ENCODE measurements at places on chromosomes 7 and 10.

GRCh38 chr7:46424934-46425333 lies 503.9 kb upstream of the IGFBP3 start:
- DNase-seq = no peak

GRCh38 chr10:78492424-78492823 lies 458.8 kb downstream of the RPS24 start:
- DNase-seq = no peak

DNA sequence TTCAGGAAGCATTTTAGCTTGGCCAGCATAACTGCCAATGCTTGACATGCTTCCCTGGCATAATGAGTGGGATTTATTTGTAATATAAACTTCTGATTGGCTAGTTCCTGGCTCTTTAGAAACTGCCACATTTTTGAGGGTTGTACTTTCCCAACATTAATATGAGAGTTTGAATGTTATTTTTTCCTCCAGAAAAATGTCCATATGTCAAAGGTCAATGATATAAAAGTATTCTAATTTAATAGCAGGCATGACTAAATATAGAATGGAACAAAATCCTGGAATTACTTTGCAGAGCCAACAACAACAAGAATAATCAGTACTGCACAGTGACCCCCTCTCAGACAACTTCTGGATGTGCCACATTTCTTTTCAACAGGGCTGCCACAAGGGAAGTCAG lies 352.6 kb downstream of the PRPF18 start:
- DNase-seq = no peak

DNA sequence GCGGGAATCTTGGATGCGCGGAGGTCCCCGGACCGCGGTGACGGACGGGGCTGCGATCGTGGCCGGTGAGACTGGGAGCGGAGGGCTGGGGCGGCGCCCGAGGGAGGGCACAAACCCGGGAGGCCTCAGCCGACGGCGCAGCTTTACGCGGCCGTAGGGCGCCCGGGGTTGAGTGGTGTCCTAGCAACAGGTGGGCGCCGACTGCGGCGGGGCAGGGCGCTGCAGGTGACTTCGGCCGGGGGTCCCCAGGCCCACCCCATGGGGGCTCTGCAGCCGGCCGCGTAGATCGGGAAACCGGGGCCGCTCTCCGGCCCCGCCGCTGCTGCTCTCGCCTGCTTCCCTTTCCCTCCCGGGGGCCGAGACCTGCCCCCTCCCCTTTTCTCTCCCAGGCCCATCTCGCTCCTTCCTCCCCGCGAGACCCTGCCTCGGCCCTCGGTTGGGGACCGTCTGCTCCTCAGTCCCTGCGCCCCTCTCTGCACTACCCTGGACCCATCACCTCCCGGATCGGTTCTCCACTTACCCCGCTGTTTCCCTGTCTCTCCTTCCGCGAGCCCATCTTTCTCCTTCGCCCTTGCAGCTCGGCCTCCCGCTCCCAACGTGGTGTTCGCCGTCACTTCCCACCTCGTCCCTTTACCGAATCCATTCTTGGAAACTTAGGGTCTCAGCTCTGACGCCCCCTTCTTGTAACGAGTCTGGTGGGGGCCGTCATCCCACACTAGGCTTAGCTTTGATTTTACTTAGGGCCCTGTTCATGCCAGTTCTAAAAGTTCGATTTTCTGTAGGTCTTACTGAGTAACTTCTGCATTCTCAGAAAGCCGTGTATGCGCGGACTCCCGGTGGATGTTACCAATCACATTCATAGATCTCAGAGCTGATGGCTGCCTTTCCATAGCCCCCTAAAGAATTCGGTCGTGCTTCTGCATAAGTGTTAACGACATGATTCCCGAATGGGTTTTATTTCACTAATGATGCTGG lies 18.5 kb upstream of the ACBD5 start:
- no peak for DNase-seq

- DNase-seq = peak; percentile 83
Observed at GRCh38 chr7:106598663-106599342, 62.2 kb downstream of the CCDC71L start.

DNA sequence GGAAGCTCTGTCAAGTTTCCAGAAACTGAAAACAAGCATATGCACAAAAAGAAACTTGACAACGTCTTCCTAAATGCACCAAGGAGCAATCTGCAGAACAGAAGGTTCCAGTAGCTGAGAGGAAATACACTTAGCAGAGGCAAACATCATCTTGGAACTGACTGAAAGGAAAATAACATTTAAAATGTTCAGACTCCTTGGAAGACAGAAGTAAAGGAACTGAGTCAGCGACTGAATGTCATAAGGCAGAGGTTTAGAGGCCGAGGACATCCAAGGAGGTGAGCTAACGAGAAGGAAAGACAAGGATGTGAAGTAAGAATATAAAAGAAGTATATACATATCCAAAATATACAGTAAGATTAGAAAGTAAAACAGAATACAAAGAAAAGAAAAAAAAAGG lies 24.1 kb downstream of the SEMA3D start:
- no peak for DNase-seq

GRCh38 chr10:13658871-13659685 lies 72.3 kb downstream of the PRPF18 start:
- DNase-seq = no peak

DNA sequence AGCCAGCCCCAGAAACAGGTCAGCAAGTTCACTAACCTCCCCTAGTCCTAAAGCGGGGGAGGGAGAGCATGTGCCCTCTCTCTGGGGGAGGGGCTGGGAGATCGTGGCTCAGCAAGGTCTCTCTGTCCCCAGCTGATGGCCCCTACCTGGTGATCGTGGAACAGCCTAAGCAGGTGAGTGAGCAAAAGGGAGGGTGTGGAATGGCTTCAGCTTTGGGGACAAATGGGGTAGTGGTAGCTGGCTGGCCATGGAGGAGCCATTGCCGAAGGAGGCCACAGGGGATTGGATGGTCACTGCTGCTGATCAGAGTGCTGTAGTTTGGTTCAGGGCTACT lies 779 bp downstream of the NFKB2 start:
- peak; percentile 32 for DNase-seq

DNA sequence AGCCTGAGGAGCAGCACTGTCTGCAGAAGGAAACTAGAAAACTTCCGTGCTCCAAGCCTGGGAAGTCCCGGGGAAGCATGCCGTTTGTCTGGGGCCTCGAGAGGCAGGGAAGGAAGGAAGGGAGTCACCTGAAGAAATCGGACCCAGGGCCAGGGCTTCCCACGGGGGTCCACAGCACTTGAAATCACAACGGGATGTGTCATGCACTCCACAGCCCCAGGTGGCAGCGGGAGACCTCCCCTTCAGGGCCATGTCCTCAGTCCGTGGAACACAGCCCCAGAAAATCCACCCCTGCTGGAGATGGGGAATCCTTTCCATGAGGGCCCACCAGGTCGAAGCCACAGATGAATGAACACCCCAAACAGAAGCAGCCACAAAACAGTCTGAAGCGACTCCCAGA lies 239.5 kb downstream of the MGMT start:
- DNase-seq = no peak

GRCh38 chr7:18407385-18407784 lies 88.2 kb upstream of the HDAC9 start:
- no peak for DNase-seq

DNA sequence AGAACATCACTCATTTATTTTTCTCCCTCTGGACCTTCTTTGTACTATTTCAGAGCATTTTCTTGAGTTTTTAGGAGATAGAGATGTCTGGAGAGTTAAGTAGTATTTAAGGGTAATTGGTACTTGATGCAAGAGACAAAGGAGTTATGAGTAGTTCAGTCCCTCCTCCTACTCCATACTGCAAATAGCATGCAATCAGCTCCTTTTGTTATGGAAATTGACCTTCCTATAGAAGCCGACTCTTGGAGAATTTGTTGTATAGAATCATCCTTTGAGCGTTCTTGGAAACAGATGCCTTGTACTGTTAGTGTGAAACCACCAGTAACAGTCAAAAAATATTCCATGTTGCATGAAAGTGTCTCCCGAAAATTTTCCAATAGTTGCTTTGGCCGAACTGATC lies 428.2 kb upstream of the GALNT17 start:
- no peak for DNase-seq

DNA sequence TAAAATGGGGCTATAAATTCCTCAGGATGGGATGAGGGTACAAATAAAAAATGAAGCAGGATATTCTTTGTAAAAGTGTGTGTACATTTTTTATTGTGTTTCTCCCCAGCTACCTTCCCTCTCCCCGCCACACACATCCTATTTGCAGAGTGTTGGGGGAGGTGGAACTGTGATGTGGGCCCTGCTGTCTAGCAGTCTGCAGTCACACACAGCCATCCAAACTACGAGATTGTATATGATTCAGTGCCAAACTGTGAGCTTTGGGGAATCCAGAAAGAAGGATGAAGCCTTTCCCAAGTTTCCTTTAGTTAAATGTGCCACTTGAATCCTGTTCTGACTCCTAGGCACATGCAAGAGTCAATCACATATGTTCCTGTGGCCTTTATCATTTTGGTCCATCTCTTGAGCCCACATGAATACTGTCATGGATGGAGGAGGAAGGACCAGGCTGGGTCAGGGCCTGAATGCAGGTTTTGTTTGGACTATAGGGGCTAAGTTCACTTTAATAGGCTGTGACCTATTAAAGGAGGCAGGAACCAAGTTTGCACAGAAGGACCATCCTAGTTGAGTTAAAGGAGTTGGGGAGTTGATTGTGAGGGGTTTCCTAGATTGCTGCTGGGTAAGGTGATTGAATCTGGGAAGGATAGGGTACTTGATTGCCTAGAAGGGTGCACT lies 1.1 kb upstream of the SEMA4G start:
- DNase-seq = no peak

DNA sequence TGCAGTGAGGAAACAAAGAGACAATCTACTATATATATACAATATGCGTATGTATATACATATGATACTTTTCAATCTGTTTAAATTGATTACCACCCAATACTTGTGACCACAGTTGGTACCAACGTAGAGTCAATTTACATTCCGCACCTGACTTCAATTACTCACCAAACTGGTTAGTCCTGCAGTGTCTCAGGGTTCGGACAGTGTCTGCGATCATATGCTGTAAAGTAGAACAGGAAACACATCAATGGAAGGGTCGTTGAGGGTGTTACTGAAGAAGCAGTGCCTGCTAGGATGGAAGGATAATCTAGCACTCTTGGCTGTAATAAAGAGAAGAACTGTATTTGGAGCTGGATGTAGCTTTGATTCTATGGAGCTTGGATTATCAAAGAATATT lies 179.7 kb upstream of the CDCA7L start:
- no peak for DNase-seq

DNA sequence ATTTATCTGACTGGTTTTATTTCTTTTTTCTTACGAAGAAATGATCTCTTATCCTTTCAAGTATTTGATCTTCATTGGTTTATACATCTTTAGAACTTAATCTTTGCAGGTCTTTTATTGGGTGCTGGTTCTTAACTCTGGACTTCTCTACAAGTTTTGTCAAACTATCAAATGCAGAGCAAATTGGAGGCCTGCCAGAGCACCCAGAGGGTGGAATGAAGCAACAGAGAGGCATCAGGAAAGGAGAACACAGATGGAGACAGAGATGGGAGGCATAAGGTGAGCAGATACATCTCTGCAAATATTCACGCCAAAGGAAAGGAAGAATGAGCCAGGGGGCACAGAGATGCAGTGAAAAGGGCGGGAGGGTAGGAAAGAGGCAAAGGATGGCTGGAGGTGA lies 130.3 kb downstream of the PKD1L1 start:
- DNase-seq = no peak

- DNase-seq = peak; percentile 73
Observed at GRCh38 chr7:158814637-158815036, 14.7 kb downstream of the ESYT2 start.

DNA sequence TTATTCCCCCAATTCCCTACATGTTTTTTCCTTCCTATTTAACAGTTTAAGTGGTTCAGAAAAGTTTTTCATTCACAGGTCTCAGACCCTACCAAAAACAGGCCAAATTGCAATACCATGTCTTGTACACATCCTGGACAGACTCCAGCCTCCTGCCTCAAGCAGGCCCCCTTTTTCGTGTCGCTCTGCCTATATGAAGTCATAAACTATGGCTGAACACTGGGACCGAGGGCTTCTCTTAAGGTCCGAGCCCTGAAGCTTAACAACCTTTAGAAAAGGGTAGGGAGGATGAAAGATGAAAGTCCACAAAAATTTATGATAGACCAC lies 1.4 kb downstream of the FBXW4 start:
- DNase-seq = no peak

GRCh38 chr7:70598976-70599375 lies 533.0 kb upstream of the GALNT17 start:
- DNase-seq = no peak

DNA sequence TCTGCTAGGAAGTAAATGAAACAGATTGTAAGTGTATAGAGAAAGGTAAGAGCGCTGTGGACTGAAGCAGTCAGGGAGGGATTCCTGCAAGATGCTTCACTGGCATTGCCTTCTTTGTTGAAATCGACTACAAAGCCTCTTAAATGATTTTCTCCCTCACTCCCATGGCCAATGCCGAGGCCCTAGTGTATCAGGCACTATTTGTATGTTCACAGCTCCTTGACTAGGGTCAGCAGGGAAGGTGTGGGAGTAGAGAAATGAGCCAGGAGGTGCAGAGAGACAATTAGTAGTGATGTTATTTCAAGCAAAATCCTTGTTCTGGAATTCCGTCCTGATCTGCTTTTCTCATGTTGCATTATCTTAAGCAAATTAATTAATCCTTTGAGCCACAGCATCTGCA lies 22.9 kb upstream of the DUSP5 start:
- no peak for DNase-seq

- DNase-seq = no peak
Observed at GRCh38 chr7:134420424-134421125, 38.3 kb downstream of the AKR1B1 start.

- DNase-seq = no peak
Observed at GRCh38 chr10:29007370-29007747, 281.5 kb upstream of the LYZL1 start.

- DNase-seq = no peak
Observed at GRCh38 chr10:13068484-13068883, 31.5 kb upstream of the OPTN start.

DNA sequence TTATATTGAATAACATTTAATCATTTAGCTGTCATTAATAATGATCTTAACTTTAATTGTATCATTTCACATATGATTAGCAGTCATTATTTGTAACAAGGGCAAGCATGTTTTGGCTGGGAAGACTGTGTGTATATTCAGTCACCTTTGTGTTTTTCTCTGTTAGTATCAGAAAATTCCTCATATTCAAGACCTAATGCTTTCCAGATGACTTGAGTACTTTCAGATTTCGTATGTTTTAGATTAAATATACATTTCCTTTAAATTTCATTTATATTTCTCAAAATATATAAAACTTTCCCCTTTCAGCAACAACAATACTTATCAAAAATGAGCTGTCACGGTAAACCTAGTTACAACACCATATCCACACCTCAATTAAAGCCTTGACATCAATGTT lies 6.3 kb upstream of the CACNA2D1 start:
- DNase-seq = no peak

- no peak for DNase-seq
Observed at GRCh38 chr10:103513380-103514060, 20.0 kb downstream of the NEURL1 start.

DNA sequence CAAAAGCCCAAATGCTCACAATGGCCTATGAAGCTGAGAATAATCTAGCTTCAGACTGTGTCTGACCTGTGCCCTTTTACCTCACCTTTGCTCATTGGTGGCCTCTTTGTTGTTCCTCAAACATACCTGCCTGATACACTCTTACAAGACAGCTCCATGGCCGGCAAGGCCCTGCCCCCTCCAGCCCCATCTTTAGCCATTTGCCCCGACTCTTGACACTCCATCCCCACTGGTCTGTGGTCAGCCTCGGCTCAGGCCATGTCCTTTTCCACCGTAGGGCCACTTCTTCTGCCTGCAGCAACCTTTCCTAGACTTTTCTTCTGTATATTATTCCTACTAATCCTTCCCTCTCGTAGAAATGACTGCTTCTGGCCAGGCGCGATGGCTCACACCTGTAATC lies 265.2 kb downstream of the RPS24 start:
- DNase-seq = no peak

GRCh38 chr10:35265435-35265834 lies 70.9 kb upstream of the CCNY start:
- DNase-seq = no peak
